ENCODE measurements at places on chromosomes 1 and 21.

DNA sequence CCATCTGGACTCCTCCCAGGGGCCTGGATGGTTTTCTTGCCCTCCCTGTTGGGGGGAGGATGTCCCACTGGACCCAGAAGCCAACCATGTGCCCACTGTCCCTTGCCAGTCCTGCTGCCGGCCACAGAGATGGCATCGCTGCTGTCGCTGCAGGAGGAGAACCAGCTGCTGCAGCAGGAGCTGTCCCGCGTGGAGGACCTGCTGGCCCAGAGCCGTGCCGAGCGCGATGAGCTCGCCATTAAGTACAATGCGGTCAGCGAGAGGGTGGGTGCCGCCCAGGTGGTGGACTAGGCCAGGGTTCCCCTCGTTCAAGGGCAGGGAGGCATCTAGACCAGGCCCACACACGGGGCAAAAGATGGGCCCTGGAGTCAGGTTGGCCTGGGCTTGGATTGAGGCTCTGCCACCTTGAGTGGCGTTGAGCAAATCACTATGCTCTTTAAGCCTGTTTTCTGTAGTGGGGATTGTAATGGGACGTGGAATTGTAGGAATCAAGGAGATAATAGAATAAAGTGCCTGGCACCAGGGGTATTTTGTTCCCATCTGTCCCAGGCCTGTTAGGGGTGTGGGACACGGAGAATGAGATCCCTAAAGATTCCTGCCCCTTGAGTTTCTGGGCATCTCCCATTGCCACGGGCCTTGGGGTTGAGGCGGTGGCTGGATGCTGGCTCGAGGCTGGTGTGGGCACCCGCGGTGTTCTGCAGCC, 2.6 kb downstream of the CROCC start:
- no peak for DNase-seq

GRCh38 chr1:4408380-4408779, 246.0 kb upstream of the AJAP1 start:
- peak; percentile 64 for DNase-seq

DNA sequence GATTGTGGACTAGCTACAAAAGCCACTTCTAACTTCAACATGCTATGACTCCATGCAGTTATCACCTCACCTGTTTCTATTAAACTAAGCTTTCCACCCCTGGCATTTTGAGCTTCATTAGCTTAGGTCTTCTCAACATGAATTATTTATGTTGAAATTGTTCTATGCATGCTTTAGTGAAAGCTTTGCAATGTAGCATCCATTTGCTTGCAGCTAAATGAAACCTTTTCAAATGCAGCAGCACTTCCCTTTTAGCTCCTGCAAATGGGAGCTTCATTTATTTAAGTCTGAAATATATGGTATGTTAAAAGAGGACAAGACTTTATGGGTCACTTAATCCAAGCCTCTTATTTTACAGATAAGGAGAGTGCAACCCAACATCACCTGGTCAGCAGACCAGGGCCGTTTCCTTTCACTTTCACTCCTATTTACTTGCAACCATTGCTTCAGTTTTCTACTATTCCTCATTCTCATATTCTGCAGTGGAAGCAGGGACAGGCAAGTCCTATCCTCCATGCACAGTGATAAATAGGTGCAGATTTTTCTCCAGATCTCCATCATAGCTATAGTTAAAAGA, 56.4 kb upstream of the SAMSN1 start:
- no peak for DNase-seq

DNA sequence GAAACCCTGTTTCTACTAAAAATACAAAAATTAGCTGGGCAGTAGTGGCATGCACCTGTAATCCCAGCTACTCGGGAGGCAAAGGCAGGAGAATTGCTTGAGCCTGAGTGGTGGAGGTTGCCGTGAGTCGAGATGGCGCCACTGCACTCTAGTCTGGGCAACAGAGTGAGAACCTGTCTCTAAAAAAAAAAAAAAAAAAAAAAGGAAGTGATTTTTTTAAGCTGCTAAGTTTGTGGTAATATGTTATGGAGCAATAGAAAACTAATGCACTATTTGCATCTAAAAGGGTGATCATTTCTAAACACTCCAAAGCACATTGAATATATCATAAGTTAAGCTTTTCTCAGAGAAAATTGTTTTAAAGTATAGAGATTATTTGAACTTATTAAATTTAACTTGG, 244.8 kb upstream of the SPAG17 start:
- DNase-seq, result no peak

- DNase-seq, result no peak
Observed at GRCh38 chr1:41539418-41539805, 54.9 kb upstream of the EDN2 start.

DNA sequence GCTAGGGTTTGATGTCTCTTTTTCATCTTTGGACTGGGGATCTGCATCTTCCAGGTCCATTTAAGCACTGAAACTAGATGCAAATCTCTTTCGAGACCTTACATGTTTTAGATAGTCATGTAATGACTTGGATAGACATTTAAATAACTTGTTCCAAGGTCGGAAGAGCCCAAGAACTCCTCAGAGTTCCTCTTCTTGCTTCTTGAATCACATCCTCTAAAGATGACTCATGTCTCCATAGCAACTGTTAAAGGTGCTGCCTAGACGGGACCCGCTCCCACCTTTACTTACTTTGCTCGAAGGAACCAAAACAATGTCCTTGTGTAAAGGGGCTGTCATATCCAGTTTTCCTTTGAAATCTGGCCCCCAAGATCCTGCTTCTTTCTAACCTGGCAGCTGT, 130.0 kb downstream of the EDEM3 start:
- no peak for DNase-seq

- no peak for DNase-seq
Observed at GRCh38 chr1:232970508-232970907, 20.1 kb downstream of the NTPCR start.

- DNase-seq, result no peak
Observed at GRCh38 chr1:218425647-218426342, 80.7 kb downstream of the TGFB2 start.

DNA sequence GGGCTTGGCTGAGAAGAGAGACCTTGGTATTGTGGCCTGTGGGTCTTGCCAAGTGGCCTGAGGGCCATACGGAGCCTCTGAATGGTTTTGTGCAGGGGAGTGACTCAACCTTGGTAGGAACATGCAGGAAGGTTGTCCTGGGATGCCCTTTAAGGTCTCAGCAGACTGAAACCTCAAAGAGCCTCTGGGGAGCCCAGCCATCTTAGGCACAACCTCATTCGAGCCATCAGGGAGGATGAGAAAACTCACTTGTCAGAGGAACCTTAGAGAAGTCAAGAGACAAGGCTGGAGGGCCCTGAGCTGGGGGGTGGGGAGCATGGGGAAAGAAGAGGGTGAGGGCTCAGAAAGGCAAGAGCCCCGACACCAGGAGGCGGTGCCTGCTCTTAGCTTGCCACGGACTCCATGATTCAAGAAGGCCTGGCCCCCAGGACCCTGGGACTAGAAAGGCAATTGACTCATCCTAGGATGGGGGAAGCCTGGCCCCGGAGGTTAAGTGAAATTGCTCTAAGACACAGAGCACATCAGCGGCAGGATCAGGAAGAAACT, 13.0 kb downstream of the IFI6 start:
- DNase-seq, result no peak

DNA sequence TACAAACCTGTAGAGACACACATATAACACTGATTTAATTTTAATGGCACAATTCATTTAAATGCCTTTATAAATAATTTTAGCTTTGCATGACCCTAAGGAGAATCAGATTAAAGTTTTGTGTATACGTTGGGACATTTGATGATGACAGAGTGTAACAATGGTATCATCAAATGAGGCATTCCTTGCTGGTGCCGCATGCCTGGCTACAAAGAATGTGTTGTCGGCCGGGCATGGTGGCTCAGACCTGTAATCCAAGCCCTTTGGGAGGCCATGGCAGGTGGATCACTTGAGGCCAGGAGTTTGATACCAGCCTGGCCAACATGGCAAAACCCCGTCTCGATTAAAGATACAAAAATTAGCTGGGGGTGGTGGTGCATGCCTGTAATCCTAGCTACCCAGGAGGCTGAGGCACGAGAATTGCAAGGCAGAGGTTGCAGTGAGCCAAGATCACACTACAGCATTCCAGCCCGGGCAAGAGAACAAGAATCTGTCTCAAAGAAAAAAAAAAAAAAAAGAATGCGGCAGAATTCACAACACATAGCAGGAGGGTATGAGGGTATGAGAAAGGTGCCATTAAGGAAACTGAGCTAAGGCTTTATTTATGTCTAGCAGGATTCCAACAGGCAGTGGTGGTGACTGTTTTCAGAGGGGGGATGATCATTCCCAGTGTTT, 58.9 kb downstream of the PTPN14 start:
- DNase-seq, result no peak

GRCh38 chr1:162028726-162029125, 5.1 kb upstream of the OLFML2B start:
- DNase-seq, result no peak

DNA sequence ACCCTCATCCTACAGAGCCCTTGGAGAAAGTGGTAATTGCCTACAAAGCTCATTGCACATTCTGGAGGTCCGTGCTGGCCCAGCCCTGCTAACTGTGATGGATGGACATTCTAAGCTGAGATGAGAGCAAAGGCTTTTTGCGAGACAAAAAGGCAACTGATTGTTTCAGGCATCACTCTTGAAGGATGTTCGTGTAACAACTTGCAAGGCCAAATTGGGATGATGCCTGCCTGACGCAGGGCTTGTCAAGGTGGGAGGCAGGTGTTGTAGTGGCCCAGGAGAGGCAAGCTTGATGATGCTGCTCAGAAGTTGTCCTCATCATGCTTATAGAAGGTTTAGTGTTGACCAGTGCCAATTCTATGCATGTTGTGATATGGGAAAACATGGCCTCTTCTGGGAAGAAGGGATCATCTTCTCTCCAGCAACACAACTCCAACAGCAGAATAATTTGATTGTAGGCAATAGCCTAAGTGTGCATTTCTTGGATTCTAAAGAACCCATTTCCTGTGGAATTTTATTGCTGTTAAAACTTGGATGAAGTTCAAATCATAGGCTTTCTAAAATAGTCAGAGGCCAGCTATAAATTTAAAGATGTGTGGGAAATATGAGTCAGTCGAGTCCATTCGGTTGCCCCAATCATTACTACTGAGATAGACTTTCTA, 102.5 kb upstream of the COA6 start:
- DNase-seq, result no peak

GRCh38 chr1:154716614-154717527, 108.9 kb upstream of the ADAR start:
- no peak for DNase-seq

GRCh38 chr1:161706113-161706481, 932 bp upstream of the FCRLA start:
- DNase-seq, result no peak

DNA sequence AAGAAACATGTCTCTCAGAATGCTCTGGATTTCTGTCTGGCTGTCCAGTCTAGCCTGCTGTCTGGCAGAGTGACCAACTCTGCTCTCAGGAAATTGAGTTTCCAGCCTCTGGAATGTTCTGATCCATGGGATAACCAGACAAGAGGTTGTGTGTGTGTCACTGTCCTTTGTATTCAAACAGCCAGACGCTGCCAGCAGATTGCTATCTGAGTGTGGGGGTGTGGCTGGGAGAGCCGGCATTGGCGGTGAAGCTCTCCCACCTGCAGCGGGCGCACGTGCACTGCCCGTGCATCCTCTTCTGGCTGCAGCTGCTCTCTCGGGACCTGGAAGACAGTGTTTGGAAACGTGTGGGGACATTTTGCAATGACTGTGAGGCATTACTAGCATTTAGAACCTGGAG, 26.1 kb downstream of the PKP1 start:
- DNase-seq, result peak; percentile 92

DNA sequence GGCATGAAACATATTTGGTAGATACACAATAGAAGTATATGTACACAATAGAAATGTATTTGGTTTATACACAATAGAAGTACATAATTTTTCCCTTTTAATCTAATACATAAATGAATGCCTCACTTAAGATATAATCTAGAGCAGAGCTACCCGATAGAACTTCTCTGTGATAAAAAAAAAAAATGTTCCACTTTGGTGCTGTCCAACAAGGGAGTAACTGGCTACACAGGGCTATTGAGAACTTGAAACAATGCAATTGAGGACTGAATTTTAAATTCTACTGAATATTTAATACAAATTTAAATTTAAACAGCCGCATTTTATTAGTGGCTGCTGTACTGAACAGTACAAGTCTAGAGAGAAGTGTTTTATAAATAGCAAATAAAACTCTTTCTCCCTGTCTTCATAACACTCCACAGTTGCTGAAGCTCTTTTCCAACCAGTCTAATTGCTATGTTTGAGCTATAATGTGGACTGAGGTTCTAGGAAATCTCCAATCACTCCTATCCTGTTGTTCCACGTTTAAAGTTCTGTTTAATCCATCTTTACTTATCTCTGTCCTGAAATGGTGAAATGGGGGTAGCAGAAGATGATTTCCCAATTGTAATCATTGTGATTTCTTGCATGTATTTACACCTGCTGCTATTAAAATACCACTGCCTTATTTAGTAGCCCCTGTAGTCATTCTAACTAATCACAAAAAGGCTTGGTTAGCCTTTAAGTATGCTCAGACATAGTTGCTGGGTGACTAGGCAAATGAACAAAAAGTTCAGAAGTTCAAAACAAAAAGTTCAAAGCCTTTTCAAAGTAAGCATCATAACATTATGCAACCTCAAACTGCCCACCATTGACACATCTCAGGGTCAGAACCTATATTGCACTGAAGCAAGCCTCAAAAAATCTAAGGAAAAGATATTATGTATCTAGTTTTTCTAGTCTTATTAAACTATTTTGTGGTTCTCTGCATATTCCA, 192.3 kb upstream of the C1orf87 start:
- DNase-seq, result no peak

DNA sequence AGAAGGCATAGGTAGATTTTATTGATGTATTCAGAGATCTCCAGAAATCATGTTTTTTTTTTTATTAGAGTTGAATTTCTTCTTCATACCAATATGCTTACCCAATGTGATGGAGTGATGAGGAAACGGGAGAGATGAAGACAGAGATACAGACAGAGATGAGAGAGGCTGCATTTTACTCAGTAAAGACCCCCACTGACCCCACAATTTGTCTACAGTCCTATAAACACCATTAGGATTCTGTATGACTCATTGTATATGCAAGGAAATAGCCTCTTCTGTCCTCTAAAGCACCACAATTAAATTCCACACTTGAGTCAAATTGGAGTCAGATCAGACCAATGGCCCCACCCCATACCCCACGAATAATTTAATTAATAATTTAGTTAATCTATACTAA, 44.0 kb downstream of the RUNX1 start:
- DNase-seq, result no peak

GRCh38 chr1:171817511-171818265, 23.6 kb upstream of the DNM3 start:
- peak; percentile 25 for DNase-seq

DNA sequence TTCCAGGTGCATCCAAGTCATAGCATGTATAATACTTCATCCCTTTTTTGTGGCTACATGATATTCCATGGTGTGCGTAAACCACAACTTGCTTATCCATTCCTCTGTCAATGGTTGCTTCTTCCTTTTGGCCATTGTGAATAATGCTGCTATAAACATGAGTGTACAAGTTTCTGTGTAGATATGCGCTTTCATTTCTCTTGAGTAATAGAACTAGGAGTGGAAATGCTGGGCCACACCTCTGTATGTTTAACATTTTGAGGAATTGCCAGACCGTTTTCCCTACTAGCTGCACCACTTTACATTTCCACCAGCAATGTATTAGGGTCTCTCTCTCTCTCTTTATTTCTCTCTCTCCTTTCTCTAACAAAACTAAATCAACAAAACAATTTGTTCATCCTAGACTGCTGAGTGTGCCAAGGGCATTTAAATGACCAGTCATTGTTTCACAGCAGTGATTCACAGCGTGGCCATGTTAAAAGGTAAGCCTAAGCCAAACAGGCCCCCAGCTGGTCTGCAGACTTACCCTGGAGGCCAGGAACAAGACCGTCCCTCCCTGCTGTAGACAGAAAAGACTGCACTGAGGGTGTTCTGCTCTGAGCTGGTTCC, 53.2 kb upstream of the LYST start:
- no peak for DNase-seq

- no peak for DNase-seq
Observed at GRCh38 chr1:64318428-64318827, 115.0 kb downstream of the UBE2U start.
